ENCODE measurements at places on chromosomes 7 and 10.

DNA sequence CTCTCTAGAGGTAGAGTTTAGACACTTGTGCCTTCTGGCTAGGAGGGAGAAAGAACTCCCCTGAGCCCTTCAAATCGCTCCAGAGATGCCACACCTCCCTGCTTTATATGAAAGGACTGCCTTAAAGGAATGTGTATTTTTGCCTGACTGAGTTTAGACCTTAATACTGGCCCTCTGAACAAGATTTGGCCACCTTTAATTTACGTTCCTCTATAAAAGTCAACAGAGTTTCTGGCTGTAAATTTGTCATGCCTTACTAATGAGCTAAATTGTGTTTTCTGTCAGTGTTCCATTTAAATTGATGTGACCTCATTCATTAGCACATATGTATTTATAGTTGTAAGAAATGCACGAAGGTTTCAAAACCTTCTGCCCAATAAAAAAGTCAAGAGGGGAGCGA, 48.0 kb downstream of the SEMA3C start:
- no peak for DNase-seq

DNA sequence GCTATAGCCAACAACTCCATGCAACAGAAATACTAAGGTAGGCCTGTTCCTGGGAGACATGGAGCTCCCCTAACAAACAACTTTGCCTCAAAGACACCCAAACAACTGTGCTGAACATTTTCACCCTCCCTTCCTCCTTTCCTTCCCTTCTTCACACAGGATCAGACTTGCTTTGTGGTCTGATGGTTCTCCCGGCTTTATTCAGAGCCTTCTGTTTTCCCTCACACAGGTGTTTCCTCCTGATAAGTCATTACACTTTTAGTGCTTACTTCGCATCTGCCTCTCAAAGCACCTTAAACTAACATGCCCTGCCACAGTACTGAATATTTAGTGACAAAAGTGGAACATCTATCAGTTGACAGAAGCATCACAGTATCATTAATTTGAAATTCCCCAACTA, 56.3 kb upstream of the YAE1 start:
- DNase-seq: no peak

DNA sequence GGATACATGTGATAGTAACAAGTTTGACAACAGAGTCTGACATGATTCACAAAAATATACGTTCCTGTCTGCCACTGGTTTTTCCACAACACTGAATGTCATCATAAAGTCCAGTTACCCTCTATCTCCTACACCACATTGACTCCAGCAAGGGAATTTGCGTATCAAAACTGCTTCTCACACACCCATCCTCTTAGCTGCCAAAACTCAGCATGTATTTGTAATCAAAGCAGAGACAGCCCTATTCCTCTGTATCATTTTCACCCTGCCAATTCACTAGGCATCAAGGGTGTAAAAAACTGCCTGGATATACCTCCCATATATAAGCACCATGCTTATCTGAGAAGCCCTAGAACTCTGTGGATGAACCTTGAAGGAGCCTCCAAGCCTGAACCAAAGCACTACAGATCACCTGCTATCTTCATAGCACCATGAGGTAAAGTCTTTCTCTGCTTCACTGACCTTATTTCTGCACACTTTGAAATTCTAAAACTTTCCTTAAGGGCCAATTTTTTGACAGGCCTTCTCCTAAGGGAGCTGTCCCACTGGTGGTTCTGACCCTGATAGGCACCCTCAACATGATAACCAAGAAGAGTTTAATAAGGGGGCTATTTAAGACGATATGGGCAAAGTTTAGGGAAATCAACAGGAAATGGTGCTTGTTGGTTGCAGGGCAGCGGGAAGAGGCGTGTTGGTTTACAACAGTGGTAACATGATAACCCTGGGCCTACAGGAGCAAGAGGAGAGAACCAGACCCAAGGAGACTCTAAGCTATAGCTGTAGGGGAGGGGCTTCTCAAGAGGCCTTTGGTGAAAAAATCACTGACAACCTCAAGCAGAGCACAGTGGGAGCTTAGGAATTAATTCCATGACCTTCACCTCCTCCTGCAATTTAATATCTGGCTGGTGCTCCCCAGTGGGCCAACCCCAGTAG, at the start of gene IFIT1B:
TSS of gene IFIT1B (plus strand) at position 352 of the 933 bp plus-strand sequence. CDS start at position 432, 80 bp downstream.
- DNase-seq: no peak

GRCh38 chr10:46543466-46544377, 12.7 kb downstream of the GPRIN2 start:
- no peak for DNase-seq

- no peak for DNase-seq
Observed at GRCh38 chr10:36202881-36203280, 560.8 kb upstream of the FZD8 start.

Data from fibroblast of skin of abdomen (primary cell).